ENCODE measurements at places on chromosomes 5 and 9. TPM values are rescaled to one million over a fixed set of nuclear protein-coding genes. Genes with fewer than 3 reads are reported as not detected.

- H3K4me1 ChIP-seq: no peaks in the 10 kb centered on the region
- H3K27me3 ChIP-seq: no peaks in the 10 kb centered on the region
- H3K27ac ChIP-seq: no peak overlapping the region
- H3K4me3 ChIP-seq: no peak overlapping the region
- no peak for DNase-seq
Observed at GRCh38 chr9:81906671-81907070, 21.6 kb upstream of the SPATA31D4 start.

GRCh38 chr9:136784249-136784996 lies 6.7 kb upstream of the TMEM141 start:
- DNase-seq: peak; percentile 28
- H3K27ac ChIP-seq: no peak overlapping the region
- H3K36me3 ChIP-seq: no peaks in the 10 kb centered on the region
- no peaks in the 10 kb centered on the region for H3K27me3 ChIP-seq
- no peak overlapping the region for H3K4me3 ChIP-seq

GRCh38 chr5:169511708-169512107 lies 71.9 kb upstream of the SPDL1 start:
- H3K27me3 ChIP-seq: no peaks in the 10 kb centered on the region
- H3K27ac ChIP-seq: no peak overlapping the region
- H3K4me1 ChIP-seq: no peaks in the 10 kb centered on the region
- DNase-seq: no peak
- no peaks in the 10 kb centered on the region for H3K36me3 ChIP-seq

- no peaks in the 10 kb centered on the region for H3K4me1 ChIP-seq
- no peaks in the 10 kb centered on the region for H3K36me3 ChIP-seq
- no peak overlapping the region for H3K27ac ChIP-seq
- no peak for DNase-seq
Observed at GRCh38 chr9:68919661-68920060, 94.3 kb downstream of the PRKACG start.

STRBP gene
- polyA plus RNA-seq: 21.5 TPM

DBH gene
- polyA plus RNA-seq: 0.18 TPM
